ENCODE measurements at places on chromosomes 16 and 17.

- no peak for DNase-seq
Measured at GRCh38 chr17:38419508-38419981, 8.7 kb upstream of the ARHGAP23 start.

- DNase-seq = no peak
Measured at GRCh38 chr16:30335598-30336474, 19.3 kb downstream of the CD2BP2 start.

DNA sequence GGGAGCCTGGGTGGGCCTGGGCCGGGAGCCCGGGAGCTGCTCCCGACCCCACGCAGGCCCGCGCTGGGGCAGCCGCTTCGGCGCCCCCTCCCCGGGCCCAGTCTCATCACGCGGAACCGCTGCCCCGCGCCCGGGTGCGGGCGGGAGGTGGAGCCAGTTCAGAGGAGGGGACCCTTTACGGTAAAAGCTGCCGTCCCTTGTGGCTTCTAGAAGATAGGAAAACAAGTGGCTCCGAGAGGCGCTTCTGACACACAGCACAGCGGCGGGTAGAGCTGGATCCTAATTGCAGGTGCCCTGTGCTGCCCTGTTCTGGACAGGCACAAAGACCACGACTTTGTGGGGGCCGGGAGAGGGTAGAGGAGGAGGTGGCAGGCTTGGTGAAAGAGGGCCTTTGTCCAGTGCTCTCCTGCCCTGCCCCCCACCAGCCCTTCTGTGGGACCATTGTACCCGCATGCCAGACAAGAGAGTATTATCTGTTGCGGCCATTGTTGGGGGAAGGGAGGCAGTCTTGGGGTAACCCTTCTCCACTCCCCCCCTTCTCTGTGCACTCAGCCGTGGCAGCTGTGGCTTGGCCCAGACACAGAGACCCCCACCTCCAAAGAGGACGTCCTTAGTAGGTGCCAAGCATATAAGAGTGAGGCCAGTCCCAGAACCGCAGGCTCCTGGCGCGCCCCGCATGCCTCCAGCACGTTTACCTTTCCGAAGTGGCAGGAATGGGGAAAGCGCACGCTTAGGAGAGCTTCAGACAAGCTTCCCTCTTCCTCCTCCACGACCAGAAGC lies 736 bp downstream of the CNP start:
- no peak for DNase-seq

DNA sequence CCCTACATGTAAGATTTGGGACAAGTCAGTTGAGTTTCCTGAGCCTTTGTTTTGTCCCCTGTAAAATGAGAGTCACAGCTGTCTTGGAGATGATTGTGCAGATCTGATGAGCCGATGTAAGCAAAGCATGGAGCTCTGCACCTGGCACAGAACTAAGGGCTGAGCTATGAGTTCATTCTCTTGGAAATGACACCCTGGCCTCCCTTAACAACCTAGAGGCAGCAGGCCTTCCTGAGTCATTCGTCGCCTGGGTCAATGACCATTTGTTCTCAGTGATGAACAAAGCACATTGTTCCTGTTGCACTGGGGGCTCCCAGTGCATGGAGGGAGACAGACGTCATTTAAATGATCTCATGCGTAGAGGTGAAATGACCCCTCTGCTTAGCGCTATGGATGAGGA lies 62.8 kb upstream of the GCSH start:
- DNase-seq = no peak

DNA sequence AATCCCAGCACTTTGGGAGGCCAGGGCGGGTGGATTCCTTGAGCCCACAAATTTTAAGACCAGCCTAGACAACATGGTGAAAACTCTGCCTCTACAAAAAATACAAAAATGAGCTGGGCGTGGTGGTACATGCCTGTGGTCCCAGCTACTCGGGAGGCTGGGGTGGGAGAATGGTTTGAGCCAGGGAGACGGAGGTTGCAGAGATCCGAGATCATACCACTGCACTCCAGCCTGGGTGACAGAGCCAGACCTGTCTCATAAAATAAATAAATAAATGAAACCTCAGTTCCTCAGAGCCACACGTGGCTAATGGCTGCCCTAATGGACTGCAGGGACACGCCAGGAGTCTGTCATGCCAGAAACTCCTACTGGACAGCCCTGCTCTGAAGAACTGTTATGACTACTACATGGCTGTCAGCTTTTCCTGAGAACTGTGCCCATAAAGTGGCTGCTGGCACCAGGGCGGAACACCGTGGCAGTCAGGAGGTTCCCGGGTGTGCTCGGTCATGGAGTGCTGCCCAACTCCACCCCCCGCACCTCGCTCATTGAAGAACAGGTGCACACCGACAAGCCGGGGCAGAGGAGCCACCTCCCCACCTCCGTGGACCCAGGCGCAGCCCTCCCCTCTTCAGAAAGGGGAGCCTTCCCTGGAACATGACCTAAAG lies 4.3 kb downstream of the TMEM11 start:
- DNase-seq = no peak

GRCh38 chr17:62573480-62574117 lies 53.9 kb upstream of the MRC2 start:
- DNase-seq = no peak

- DNase-seq = no peak
Measured at GRCh38 chr16:10405386-10405939, 19.6 kb downstream of the ATF7IP2 start.

- no peak for DNase-seq
Measured at GRCh38 chr16:89360760-89361435, 129.5 kb downstream of the ANKRD11 start.

GRCh38 chr17:68709461-68709860 lies 108.3 kb upstream of the FAM20A start:
- no peak for DNase-seq

- DNase-seq = no peak
Measured at GRCh38 chr17:82305727-82306300, 11.6 kb downstream of the CD7 start.

DNA sequence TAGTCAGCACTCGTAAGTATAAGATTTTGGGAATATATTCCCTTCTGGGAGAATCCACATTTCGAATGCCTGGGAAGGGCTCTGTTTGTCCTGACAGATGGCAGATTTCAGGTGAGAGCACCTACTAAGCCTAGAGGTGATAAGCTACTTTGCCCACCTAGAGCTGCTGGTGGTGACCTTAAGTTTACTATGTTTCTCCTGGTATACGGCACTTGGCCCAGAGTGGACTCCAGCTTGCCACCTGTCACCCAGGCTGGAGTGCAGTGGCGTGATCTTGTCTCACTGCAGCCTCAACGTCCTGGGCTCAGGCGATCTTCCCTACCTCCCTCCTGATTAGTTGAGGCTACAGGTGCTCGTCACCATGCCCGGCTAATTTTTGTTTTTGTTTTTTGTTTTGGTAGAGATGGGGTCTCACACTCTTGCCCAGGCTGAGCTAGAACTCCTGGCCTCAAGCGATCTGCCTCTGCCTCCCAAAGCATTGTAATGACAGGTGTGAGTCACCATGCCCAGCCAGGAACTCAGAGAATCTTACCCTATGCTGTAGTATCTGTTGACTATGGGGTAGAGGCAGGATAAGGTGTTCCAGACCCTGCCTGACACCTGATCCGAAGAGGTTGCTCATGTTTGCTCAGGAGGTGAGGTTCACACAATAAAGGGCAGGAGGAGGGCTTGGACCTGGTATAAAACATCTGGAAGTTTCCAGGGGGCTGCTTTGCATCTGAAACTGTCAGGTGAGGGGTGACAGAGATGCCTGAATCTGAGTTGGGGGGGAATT lies at the start of gene ZG16:
Gene ZG16 (plus strand): TSS at position 681 of the 775 bp plus-strand sequence. CDS start 1,011 bp downstream, outside the sequence.
- no peak for DNase-seq

DNA sequence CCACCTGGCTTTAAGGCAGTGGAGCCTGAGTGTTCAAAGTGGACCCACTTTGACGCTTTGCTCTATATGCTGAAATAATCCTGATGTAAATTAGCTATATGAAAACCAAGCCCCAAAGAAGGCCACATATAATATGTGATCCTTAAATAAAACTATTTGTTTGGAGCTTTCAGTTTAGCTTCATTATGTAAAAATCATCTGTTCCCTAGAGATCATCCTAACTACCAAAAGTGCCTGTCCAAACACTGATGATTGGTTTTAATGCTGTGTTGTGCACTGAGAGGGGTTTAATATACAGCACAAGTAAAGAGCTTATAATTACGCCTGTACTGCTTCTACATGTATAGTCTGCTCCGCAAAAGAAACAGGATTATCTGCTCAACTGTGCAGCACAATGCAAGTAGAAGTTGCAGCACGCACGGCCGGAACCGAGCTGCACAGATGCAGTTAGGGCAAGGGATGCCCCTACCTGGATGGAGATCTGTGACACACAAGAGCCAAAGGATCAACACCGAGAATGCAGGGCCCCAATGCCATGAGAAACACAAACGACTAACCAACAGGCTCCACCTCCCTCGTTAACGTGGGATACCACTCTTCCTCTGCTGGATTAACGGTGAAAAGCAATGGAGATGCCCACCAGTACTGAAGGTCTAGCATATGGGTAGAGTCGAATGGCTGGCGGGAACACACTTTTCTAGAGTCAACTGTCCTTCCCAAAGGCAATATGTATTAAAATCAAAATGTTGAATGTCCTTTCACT lies 20.5 kb downstream of the USP7 start:
- no peak for DNase-seq

GRCh38 chr17:7841396-7841914 lies 7.4 kb downstream of the KDM6B start:
- DNase-seq = peak; percentile 53

DNA sequence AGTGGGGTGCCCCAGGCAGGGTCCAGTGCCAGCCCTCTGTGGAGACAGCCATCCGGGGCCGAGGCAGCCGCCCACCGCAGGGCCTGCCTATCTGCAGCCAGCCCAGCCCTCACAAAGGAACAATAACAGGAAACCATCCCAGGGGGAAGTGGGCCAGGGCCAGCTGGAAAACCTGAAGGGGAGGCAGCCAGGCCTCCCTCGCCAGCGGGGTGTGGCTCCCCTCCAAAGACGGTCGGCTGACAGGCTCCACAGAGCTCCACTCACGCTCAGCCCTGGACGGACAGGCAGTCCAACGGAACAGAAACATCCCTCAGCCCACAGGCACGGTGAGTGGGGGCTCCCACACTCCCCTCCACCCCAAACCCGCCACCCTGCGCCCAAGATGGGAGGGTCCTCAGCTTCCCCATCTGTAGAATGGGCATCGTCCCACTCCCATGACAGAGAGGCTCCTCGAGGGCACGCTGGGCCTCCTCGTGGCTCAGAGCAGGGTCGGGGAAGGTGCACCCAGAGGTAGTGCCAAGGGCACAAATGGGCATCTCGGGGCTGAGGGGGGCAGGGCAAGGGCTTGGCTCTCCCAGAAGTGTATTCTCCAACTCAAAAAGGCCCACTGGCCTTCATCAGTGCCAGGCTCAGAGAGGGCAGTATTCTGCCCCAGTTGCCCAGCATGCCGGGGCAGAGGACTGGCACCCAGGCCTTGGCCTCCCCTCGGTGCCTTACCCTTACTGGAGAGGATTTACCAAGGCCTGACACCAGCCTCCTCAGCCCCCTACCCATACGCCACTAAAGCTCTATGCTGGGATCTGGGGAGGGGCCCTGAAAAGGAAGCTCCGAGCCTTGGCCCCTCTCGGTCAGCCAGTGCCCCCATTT lies at the start of gene CDH5:
Gene CDH5 (plus strand): TSS at position 259 of the 867 bp plus-strand sequence. CDS start 12,647 bp downstream, outside the sequence.
- DNase-seq = no peak

GRCh38 chr17:1882836-1883235 lies 53.0 kb downstream of the RPA1 start:
- no peak for DNase-seq

GRCh38 chr17:75011401-75012095 lies 922 bp upstream of the MRPL58 start:
- peak; percentile 49 for DNase-seq

DNA sequence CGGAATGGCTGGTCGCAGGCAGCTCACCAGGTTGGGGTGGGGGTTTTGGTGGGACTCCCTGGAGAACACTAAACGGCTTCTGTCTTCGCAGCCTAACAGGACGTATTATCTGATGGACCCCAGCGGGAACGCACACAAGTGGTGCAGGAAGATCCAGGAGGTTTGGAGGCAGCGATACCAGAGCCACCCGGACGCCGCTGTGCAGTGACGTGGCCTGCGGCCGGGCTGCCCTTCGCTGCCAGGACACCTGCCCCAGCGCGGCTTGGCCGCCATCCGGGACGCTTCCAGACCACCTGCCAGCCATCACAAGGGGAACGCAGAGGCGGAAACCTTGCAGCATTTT lies 59.7 kb downstream of the PDPK1 start:
- no peak for DNase-seq

DNA sequence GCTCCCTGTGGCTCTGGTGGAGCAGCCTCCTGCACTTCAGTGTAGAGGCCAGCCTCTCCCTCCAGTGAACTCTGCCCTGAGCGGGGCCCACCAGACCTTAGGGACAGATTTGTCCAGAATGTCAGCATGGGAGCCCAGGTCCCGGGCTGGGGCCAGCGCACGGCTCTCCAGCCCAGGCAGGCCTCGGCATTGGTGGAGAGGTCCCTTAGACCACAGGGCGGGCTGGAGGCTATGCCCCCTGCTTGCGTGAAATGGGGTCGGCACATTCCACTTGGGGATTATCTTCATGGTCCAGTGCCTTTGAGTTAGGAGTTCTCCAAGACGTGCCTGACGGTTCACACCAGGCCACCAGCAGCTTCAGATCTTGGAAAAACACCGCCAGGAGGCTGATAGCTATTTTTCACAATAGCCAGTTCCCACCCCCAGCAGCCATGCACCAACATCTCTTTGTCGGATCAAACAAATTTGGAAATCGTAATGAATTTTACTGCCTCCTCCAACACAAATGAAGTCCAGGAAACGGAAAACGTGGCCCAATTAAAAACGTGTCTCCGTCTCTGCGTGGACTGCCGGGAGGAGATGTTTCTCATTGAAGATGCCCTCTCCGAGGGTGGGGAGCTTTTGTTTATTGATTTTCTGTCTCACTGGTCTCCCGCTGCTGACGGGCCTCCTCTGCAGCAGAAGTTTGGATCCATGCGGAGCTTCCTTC lies 110.0 kb upstream of the CIBAR2 start:
- no peak for DNase-seq

- DNase-seq = no peak
Measured at GRCh38 chr16:77246150-77246549, 46.9 kb downstream of the SYCE1L start.

DNA sequence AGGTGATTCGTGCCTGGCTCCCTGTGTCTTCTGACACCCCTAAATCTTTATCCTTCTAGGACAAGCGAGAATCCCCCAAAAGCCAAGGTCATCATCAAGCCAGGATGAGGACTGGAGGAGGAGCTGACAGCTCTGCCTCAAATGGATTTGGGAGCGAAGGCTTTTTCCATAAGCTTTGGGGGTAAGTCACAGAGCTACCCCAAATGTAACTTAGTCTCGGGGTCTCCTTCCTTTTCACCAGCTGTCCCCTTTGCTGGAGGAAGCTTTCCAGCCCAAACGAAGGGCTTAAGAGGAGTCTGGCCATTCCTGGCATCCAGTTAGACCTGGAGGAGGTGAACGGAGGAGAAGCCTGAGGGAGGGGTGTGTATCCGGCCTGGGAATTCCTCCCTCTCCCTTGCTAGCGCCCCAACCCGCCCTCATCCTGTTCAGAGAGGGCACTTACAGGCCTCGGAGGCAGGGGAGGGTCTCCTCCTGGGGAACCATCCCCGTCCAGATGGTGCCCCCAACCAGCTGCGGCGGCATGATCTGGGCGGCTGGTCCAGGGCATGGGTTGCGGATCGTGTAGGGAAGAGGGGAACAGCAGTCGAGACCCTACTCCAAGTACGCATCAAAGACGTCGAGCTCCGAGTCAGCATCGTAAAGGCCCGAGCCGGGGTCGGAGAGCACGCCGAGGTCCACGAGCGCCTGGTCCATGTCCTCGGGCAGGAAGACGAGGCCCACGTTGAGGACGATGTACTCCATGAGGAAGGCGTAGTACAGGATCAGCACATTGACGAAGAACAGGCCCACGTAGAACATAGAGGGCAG lies 938 bp downstream of the DEXI start:
- DNase-seq = no peak

Data from left kidney (tissue), 8 donors.